ENCODE measurements at places on chromosomes 3 and 15.
A peak's percentile ranks its signal among the peaks of the same experiment; 100 is the strongest.

- DNase-seq, result no peak
Observed at GRCh38 chr3:178915365-178915764, 156.2 kb downstream of the ZMAT3 start.

GRCh38 chr3:152540120-152540519 lies 271.4 kb downstream of the MBNL1 start:
- no peak for DNase-seq

- DNase-seq, result no peak
Observed at GRCh38 chr3:150540297-150540696, 6.0 kb downstream of the SERP1 start.

- no peak for DNase-seq
Observed at GRCh38 chr15:39814489-39814888, 31.8 kb upstream of the FSIP1 start.

GRCh38 chr15:26667222-26667988 lies 105.5 kb downstream of the GABRB3 start:
- DNase-seq, result no peak

DNA sequence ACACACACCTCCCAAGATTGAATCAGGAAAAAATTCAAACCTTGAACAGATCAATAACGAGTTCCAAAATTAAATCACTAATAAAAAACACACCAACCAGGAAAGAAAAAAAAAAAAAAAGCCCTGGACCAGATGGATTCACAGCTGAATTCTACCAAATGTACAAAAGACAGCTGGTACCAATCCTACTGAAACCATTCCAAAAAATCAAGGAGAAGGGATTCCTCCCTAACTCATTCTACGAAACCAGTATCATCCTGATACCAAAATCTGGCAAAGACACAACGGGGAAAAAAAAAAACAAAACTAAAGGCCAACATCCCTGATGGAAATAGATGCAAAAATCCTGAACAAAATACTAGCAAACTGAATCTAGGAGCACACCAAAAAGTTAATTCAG lies 54.4 kb upstream of the SLC12A8 start:
- DNase-seq, result peak; percentile 65

- no peak for DNase-seq
Observed at GRCh38 chr15:68377766-68378165, 54.2 kb downstream of the ITGA11 start.

GRCh38 chr3:177606891-177607290 lies 409.6 kb upstream of the TBL1XR1 start:
- no peak for DNase-seq

Data from NCI-H1694 treated with DMSO at 0.1 percent for 48 hours (cell line).